ENCODE measurements at places on chromosomes 6 and 20.
A peak's percentile ranks its signal among the peaks of the same experiment; 100 is the strongest.

- no peak for DNase-seq
Observed at GRCh38 chr6:168368936-168369335, 49.4 kb upstream of the DACT2 start.

GRCh38 chr6:5204376-5204775, 56.4 kb downstream of the LYRM4 start:
- DNase-seq, result no peak

GRCh38 chr6:109262261-109262660, 120.0 kb downstream of the CD164 start:
- no peak for DNase-seq

GRCh38 chr6:163818719-163819118, 404.2 kb downstream of the QKI start:
- no peak for DNase-seq

- no peak for DNase-seq
Observed at GRCh38 chr6:42507901-42508300, 55.9 kb upstream of the UBR2 start.

DNA sequence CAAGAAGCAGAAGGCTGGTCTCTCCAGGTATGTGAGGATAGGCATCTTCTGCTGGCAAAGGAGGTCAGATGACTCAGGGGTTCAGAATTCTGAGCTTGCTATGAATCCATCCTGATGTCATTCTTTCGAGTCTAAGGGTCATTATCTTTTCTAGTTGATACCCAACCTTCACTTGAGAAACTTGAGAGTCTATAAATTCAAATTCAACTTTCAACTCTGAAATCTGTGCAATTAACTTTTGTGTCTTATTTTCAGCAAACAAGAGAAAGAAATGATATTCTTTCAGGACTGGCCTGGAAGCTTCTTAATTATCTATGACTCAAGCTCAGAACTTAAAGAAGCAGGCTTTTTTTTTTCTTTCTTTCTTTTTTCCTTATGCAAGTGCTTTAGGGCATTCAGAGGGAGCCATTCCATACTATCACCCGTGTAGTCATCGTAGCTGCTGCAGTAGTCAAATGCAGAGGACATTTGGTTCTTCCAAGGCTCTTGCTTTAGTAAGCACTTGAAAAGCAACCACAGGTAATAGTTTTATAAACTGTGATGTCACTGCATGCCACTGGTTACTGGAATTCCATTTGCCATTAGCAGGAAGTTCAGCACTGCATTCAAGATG, 93.0 kb downstream of the ADTRP start:
- no peak for DNase-seq

GRCh38 chr6:146146836-146147235, 118.0 kb downstream of the GRM1 start:
- no peak for DNase-seq

DNA sequence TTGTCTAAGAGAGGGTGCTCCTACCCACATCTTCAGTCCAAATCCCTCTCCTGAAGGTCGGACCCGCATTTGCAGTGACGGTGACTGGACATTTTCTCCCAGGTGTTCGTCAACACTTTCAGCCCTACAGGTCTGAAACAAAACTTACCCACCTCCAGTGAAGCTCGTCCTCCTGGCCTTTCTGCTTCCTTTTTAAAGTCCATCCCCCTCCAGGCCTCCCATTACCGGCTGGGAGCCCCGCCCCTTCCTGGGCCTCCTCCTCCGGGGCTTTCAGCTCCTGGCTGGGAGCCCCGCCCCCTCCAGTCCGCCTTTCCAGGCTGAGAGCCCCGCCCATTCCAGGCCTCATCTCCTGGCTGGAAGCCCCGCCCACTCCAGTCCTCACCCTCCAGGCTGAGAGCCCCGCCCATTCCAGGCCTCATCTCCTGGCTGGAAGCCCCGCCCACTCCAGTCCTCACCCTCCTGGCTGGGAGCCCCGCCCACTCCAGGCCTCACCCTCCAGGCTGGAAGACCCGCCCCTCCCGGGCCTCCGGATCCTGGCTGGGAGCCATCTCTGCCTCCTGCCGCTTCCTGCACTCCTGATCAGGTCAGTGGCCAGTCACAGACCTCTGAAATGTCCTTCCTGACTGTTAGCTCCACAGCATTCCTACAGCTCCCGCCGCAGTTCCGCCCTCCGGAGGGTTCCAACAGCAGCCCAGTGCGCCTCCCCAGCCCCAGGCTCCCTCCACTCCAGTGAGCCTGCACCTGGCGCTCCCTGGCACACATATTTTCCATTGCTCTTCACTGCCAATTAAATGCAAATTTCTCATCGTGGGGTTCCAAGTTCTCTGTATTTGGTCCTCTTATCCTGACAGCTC, 98.5 kb downstream of the LY86 start:
- DNase-seq, result no peak

- no peak for DNase-seq
Observed at GRCh38 chr6:63793465-63794137, 158.0 kb downstream of the PHF3 start.

DNA sequence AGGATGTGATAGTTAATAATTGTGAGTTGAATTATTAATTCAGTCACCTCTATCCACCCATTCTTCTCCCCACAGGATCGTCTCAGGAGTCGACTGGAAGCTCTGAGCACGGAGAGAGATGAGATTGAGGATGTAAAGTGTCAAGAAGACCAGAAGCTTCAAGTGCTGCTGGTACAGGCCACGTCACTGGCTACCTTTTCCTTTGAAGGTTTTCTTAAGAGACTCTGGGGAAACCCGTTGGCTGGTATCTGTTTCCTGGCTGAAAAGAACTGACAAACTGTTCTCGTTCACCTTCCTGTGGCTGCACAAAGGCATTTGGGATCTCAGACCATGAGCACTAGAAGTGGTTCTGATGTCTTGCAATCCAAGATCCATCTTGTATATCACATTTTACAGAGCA, 3.8 kb downstream of the TRIM15 start:
- no peak for DNase-seq

- no peak for DNase-seq
Observed at GRCh38 chr6:22690446-22690845, 121.1 kb downstream of the HDGFL1 start.

DNA sequence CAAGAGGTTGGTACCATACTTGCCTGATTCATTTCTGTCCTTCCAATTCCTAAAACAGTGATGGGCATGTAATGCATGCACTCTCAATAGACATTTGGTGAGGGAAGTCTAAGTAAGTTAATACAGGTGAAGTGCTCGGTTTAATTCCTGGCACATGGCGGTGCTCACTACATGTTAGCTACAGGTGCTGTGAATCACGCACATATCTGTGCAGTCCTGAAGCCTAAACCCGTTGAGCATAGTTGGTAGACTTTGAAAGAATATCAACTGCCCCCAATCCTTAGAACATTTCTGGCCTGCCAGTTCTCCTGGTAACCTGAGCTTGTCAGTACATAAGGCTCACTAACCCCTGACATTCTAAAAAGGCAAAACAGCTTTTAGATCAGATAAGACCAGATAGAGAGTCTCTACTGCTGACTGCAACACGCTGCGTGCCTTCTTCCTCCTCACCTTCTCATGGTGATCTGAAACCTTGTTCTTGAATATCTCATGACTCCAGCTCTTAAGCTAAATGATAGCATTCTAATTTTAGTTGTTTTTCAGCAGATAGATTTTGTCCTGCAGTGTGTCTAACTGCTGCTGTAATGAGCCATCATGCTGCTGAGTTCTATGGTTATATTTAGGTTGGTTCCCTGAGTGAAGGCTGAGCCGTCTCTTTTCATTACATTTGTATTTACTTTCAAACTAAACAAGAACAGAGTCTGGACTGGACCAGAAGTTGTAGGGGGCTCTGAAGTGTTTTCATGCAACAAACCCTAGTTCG, 328.5 kb upstream of the QKI start:
- no peak for DNase-seq

DNA sequence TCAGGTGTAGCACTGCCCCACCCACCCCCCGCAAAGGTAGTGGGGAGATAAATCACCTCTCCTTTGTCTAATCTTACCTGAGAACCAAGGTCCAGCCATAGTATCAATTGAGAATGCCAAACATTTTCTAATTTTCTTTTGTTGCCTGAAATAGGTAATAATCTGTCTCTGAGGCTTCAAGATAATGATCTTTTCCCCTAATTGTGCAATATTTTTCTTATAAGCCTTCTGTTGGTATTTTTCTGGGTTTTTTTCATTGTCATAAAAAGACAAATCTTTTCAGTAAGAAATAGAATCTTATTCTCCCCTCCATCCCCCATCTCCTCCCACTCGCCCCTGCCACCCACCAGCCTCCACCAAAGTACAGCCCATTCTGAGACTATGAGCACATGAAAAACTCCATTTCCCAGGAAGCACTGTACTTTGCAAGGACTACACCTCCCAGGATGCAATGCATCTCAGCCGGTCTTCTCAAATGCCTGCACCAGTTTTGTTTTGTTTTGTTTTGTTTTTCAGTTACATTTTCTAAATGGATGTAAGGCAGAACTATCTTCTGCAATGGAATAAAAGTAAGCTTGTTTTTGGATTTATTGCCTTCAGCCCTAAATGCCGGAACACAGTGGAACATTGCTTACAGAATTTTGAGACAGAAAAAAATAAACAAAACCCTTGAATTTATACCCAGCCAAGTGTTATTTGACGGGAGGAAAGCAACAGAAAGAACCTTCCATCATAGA, 268.0 kb downstream of the TFAP2A start:
- peak; percentile 4 for DNase-seq

DNA sequence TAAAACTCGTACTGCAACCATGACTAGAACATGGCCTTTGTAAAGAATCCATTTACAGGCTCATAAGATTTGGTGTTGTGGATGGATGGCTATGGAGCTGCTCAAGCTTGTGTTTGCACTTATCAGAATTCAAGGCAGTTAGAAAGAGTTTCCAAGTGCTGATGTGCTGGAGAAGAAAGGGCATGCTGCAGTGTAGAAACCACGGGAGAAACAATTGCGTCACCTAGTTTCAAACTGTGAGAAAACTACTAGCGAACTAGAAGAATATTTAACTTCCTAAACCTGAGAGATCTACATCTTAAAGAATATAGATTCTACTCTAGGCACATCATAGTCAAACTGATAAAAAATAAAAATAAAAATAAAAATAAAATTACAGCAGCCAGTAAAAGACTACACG, 116.2 kb downstream of the SGK1 start:
- no peak for DNase-seq

DNA sequence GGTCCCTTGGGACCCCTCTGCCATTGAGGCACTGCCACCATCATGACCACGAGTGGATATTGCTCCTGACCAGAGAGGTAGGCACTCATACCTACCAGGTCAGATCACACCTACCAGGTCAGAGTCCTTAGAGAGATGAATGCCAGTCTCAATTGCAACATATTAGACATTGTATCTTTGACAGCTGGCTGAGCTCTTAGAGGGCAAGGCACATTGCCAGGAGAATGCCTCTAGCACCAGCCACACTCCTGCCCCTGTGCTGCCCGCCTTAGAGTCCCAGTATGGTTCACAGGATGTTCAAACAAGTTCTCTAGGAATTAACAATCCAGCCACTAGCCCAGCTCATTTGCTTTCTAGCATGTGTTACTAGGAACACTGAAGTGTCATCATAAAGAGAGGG, 65.9 kb downstream of the TMEM244 start:
- no peak for DNase-seq

GRCh38 chr6:32108727-32109113, 418 bp downstream of the TNXB start:
- no peak for DNase-seq

- no peak for DNase-seq
Observed at GRCh38 chr20:4342609-4343008, 327.3 kb upstream of the RNF24 start.

DNA sequence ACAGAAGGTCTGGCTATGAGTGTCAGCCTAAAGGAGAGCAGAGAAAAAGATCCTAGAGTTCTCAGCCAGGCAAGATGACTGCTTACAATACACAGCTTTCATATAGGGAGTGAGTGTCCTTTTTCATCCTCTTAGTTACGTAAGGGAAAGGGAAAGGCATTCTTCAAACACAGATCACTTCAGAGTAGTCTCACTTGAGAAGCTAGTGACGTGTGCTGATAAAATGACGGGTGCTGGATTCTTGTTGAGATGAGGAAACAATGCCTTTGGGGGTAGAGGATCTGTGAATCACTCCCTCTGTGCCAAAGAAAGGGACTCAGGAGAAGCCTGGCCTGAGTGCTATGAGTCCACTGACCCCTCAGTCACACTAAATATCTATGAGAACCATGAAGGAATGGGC, 117.3 kb downstream of the QRSL1 start:
- no peak for DNase-seq

DNA sequence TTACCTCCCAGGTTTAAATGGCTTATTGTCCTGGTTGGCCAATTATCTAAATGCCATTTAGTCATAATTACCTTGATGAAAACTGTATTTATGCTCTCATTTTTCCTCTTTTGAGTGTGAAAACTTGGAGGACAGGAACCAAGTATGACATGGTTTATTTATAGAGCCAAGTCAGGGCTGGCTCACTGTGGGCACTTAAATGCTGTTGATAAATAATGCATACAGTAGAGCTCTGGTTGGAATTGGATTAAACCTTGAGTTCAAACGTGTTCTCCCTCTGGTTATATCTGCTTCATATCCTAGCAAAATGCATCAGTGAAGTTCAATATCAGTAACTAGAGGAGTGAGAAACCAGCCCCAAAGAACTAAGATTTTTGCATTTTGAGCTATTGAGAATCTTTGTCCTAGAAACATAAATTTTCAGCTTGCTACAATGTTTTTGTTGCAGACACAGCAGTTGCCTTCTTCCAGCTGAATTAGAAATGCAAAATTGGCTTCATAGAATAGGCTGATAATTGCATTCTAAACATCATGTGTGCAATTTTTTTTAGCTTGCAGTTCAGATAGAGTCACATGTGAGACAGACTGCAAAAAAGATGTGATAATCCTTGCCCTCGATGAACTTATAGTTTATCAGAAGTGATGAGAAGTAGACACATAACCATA, 255.8 kb downstream of the BTBD3 start:
- no peak for DNase-seq

DNA sequence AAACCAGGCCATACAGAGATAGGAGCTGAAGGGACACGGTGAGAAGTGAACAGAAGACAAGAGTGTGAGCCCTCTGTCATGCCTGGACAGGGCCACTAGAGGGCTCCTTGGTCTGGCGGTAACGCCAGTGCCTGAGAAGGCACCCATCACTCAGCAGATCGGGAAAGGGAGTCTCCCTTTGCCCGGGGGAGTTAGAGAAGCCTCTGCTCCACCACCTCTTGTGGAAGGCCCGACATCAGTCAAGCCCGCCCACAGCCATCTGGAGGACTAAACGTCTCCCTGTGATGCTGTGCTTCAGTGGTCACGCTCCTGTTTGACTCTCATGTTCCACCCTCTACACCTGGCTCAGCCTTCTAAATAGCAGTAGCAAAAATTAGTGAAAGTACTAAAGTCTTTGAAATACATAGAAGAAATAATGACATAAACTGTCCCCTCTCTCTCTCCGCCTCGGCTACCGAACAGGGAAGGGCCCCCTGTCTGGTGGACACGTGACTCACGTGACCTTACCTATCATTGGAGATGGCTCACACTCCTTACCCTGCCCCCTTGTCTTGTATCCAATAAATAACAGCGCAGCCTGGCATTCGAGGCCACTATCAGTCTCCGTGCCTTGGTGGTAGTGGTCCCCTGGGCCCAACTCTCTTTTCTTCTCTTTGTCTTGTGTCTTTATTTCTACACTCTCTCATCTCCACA, 66.7 kb downstream of the RPP21 start:
- peak; percentile 14 for DNase-seq

Measured in GM06990 (cell line).